ENCODE measurements at places on chromosomes 3 and 15.

- no peak for DNase-seq
Measured at GRCh38 chr3:136334209-136334608, 84.1 kb downstream of the PCCB start.

GRCh38 chr3:133910422-133910821, 14.7 kb upstream of the RAB6B start:
- no peak for DNase-seq

- DNase-seq = no peak
Measured at GRCh38 chr15:29925227-29926082, 103.2 kb upstream of the TJP1 start.

DNA sequence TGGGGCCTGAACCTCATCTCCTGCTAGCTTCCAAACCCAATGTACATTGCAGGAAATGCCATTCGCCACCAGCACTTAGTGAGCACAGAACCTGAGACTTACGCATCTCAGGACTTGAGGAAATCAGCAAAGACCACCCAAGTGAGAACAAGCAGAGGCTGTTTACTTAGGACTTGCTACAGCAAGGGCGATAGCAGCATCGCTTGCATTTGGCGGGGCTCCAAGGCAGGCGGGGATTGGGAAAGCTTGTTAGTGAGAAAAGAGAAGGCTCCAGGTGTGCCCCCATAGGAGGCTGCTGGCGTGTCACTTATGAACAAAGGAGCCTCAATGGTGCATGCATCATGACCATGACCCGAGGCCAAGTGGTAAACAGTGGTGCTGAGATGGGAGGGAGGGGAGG, 19.7 kb downstream of the SLC6A20 start:
- no peak for DNase-seq

DNA sequence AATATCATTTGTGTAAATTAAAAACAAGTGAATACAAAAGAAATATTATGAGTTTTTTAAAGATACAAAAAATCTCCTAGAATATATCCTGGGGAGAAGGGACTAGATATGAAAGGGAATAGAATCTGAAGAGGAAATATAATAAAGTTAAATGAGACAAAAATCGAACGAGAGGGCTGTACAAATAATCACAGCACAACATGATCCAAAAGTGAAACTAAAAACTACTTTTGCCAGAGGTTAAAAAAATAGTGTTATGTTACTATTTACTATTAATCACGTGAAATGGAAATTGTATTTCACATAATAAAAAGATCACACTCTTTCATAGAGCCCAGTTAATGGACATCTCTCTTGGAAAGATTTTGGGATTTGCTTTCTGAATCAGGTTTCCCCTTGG, 28.6 kb downstream of the CGGBP1 start:
- no peak for DNase-seq

- DNase-seq = no peak
Measured at GRCh38 chr3:24226397-24226796, 268.3 kb downstream of the THRB start.

- no peak for DNase-seq
Measured at GRCh38 chr3:174986685-174987084, 127.6 kb downstream of the NAALADL2 start.

- no peak for DNase-seq
Measured at GRCh38 chr15:92667287-92667904, 11.8 kb upstream of the FAM174B start.

GRCh38 chr3:85427467-85427866, 468.7 kb downstream of the CADM2 start:
- DNase-seq = no peak

GRCh38 chr15:90512276-90512675, 17.4 kb upstream of the CRTC3 start:
- DNase-seq = no peak

DNA sequence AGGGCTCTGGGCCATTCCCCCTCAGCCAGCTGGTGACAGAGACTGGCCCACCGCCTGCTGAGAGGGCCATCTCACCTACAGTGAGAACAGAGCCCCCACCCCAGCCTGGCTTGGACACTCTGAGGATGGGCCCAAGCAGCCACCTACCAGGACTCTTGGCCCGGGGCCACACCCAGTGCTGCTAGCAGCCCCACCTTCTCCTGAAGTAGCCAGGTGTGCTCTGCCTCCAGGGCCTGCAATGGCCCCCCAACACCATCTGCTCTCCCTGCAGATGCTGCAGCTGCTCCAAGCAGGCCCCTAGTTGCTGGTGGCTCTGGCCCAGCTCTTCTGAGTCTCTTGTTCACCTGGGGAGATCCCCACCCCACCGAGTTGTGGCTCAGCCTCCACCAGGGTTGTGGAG, 6.8 kb upstream of the CLK3 start:
- no peak for DNase-seq

DNA sequence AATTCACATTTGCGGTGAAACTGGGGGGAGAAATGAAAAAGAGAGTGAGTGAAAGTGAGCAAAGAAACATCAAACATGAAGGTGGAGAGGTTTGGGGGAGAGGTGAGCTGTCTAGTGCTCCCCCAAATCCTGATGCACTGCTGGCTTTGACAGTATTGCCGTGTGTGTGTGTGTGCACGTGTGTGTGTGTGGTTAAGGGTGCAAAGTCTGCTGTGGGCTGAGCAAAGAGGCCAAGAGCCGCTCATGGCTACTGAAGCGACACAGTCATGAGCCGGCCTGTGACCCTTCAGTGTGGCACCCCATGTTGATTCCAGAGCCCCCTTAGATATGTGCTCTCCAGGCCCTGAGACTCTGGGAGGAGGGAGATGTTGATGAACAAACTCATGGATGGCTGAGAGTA, 94.3 kb downstream of the DGKG start:
- no peak for DNase-seq

DNA sequence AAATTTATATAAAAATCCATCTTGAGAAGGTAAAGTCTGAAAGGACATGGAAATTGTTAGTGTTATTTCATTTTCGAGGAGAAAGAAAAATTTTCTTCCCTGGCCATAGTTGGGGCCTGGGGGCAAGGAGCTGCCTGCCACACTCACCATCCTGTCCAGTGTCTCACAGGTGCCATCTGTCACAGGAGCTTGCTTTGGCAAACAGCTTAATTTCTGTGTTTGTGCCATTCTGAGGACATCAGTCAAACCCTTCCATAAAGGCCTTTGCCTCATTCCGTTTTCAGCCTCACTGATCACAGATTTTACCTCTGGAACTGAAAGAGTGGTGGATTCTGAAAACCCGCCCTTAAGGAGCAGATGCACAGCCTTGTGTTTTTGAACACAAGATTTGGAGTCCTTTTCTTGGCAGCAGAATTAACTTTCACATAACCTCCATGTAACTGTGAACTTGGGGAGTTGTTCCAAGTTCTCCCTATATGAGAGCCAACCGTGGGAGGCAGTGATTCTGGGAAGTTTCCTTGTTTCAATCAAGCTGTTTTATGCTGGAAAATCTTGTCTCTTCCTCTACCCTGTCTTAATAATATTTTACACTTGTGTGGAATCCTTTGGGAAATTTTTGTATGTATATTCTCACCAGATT, 254.7 kb downstream of the CACNA2D3 start:
- no peak for DNase-seq

GRCh38 chr15:69909719-69910444, 187.8 kb downstream of the TLE3 start:
- no peak for DNase-seq

GRCh38 chr3:69803681-69804270, 64.5 kb downstream of the MITF start:
- no peak for DNase-seq

GRCh38 chr3:42369304-42369703, 41.1 kb downstream of the LYZL4 start:
- no peak for DNase-seq

- DNase-seq = no peak
Measured at GRCh38 chr3:48493203-48493501, 10.8 kb downstream of the SHISA5 start.

DNA sequence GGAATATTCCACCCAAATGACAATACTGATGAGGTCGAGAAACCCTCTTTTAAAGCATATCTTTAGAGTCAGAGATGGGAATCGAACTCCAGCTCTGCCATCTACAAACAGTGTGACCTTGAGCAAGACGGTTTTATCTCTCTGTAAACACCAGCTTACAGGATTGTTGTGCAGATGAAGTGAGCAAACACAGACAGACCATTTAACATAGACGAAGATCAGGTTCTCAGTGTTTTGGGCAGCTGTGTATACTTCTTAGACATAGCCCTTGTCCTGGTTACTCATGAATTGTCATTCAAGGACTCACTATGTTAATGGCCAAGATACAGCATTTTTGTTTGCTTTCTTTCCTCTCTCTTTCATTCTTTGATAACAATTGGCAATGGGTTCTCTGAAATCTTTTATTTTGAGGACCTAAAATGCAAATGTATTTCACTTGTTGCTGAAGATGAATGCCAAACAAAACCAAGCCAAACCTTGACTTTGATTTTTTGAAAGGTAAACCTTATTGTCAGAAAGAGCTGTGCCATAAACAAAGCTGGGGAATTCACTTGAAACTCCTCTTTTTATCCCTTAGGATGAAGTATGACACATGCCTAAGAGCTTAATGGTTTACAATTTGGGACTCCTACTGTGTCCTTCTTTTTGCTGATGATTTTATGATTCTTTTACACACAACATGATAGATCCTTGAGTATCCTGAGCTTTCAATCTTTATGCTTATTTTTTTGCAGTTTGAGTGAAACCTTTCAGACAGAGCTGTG, 250.0 kb upstream of the PDZRN3 start:
- DNase-seq = no peak

GRCh38 chr3:44117239-44117638, 124.4 kb upstream of the TOPAZ1 start:
- no peak for DNase-seq

- no peak for DNase-seq
Measured at GRCh38 chr3:191300422-191300821, 28.8 kb upstream of the CCDC50 start.

DNA sequence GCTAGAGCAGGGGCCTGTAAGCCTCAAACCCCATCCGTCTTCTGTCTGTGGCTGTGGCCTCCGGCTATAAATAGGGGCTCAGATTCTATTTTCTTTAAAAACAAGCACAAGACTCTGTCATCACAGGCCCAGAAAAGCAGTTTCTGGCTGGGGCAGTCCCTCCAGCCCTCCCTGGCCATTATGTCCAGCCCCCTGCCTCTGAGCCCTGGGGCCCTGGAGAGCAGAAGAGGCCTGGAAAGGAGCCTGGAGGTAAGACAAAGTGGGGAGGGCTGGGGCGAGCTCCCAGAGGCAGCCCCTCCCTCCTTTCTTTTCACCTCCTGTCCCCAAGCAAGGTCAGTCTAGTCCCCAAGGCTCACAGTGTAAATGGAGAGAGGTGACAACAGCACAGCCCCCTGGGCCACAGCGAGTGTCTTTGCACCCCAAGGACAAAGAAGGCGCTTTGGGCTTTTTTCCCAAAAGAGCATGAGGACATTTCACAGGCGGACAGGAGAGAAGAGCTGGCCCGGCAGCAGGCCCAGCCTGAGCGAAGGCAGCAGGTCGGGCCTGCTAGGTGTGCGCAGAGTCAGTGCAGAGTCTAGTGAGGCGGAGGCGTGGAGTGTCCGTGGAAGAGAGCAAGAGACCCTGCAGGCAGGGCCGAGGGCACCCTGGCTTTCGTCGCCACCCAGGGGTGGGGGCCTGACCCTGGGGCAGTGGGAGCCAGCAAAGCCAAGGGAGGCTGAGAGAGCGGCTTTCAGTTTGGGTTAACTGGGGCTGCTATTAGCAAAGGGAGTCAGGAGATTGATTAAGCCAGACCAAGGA, 188.3 kb downstream of the TBC1D2B start:
- DNase-seq = no peak

- DNase-seq = no peak
Measured at GRCh38 chr3:9087831-9088413, 124.7 kb upstream of the RAD18 start.

DNA sequence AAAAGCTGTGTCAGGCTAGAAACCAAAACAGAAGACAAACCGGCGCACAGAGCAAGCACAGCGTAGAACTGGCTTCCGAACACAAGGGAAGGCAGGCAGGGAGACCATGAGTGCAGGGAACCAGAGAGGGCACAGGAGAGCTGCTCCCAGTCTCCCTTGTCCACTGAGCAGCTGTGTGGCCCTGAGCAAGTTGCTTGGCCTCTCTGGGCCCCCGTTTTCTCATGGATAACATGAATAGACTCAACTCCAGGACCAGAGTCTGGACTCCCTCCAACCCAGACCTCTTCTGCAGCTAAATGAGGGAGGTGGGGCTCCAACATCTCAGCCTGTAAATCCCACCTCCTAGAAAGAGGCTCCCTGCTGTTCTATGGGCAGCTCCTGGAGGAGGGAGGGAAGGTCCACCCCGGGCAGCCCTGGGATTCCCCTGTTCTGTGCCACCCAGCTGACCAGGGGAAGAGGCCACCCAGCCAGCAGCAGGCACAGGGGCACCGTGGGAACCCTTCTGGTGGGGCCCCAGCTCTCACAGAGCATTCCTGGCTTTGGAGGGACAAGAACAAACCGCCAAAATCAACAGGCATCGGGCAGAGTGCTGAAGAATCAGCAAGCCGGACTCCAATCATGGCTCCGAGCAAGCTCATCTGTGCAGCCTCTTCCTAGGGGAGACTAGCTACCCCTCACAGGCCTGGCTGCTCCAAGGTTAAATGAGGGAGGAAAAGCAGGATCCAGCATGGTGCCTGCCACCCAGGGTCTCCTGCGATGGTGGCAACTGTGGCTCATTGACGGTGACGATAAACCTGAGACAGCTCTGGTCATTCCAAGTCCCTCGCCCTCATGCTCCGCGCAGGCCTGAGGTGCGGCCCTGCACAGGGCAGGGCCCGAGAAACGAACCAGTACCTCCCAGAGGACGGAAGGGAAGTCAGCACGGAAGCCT, 15.1 kb downstream of the XXYLT1 start:
- DNase-seq = no peak

GRCh38 chr3:156497326-156497725, 57.6 kb downstream of the SSR3 start:
- no peak for DNase-seq

Data from NCI-H1930 (cell line).